ENCODE measurements at places on chromosomes 1 and 21.

DNA sequence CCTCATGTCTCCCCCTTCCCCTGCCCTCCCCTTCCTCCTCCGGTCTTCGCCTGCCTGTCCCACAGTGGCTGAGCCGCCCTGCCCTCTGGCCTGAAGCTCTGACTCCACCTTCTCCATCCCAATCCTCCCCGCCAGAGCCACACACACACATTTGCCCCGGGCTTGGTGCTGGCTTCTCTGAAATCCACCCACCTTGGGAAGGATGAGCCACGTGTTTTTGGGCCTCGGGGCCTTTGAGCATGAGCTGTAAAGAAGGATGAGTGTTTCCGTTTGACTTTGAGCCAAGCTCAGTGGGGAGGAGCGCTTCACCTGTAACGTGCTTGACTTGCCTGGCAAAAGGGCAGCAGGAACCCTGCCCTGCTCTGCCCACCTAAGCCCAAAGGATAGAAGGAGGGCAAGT, 295.1 kb downstream of the SIPA1L2 start:
- no peak for DNase-seq

DNA sequence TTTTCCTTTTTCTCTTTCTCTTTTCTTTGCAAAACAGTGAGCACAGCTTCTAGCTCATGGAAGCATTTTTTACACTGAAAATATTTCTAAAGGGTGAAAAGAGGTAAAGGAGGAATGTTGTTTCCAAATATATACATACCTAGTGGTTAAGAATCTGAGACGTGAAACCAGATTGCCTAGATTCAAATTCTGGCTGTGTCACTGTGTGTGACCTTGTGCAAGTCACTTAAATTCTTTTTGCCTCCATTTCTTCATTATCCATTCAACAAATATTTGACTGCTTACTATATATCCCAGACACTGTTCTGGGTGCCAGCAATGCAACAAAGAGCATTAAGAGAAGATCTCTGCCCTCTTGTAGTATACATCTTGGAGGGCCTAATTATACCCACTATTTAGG, 53.3 kb downstream of the ZFYVE9 start:
- DNase-seq, result no peak

DNA sequence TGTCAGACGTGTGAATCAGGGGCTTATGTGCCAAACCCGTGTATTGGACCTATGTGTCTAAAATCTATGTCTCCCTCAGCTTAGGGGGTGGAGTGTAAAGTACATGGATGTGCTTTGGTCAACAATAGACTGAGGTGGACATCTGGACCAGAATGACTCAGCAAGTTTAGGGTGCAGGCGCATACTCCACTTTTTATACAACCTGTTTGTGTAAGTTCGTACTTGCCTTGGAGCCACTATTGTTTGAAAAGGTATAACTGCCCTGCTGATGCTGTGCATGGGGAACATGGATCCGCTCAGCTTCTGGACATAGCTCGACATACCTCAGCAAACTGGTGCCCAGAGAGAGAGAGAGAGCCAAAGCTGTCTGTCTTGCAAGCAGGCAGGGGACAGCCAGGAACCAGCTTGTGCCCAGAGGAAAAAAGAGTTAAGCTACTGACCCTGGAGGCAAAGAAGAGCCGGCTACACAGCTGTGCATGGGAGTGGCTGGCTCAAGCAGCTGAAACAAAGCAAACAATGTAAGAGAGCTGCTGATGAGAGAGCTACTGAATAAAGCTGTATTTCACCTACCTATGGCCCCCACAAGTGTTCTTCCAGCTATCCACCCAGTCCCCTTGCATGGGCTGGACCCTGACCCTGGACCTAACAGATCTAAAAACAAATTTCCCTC, 41.2 kb downstream of the GJA5 start:
- no peak for DNase-seq

GRCh38 chr1:178538192-178538916, 25.4 kb downstream of the TEX35 start:
- DNase-seq, result no peak

DNA sequence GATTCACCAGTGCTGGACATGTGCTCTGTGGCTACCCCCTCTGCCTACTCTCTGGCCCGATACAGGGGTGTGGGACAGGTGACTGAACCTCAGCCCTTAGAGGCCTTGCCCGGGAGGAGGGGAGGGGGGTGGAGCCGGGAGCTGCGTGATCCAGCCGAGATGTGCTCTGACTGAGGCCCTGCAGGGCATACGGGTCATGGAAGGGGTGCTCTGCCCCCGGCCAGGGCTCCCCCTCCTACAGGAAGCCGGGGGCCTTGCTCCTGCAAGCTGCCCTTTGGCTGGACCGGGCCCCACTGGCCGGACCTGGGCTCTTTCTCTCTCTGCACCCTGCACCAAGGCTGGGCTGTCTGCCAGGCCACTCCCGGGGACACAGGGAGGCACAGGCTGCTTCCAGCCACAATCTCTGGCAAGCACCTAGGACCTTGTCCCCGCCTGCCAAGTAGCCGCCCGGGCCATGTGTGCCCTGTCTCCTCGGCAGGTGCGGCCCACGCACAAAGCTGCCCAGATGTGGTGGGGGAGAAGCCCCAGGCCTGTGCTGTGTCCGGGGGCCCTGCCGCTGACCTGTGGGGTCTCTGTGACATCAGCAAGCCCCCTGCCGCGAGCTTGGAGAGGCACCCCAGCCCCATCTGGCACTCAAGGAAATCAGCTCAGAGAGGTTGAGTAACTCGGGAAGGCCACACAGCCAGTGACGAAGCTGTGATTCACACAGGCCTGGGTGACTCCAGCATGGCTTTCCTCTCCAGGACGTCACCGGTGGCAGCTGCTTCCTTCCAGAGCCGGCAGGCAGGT, 1.5 kb downstream of the SCNN1D start:
- DNase-seq, result no peak

Data from activated CD4-positive, alpha-beta T cell treated with anti-CD3 and anti-CD28 coated beads for 24 hours (primary cell).